ENCODE measurements at places on chromosomes 2 and 18.
A peak's percentile ranks its signal among the peaks of the same experiment; 100 is the strongest.

GRCh38 chr2:69715964-69716363 is 26.0 kb upstream of the ANXA4 start:
- no peak for DNase-seq

DNA sequence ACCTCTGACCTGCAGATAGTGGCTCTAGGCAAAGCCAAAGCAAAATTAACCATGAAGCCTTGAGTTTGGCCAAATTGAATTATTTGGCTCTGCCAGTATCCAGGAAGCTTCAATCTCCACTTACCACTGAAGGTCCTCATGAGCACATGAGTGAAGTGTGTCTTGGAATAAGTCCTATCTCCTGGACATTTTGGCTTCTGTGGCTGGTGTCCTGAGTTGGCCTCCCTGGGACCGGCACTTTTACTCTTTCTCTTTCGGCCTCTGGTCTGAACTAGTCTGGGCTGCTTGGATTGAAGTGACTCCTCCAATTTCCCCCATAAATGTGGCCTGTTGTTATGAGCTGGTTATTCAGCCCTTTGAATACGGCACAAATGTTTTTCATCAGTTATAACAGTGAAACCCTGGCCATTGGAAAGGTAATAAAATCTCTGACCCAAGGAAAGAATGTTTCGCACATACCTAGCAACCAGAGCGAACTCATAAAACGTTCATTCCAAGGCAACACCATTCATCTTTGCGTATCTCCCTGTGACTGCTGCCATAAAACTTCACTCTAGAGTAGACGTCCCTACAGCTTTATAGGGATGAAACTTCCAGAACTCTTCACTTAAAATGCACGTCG is 216.4 kb downstream of the LPIN1 start:
- no peak for DNase-seq

DNA sequence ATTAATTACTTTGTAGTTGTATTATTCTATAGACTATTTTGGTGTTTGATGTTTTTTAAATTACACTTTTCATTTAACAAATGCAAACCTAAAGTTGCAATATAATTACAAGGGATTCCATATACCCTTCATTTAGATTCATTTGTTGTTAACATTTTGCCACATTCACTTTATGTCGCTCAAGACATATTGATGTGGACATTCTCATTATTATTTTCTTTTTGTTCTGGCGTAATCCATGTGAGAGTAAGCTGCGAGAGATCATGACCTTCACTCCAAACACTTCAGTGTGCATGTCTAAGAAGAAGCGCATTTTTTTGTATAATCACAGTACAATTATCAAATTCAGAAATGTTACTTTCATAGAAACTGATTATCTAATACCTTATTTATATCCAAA is 280.6 kb downstream of the CALCRL start:
- no peak for DNase-seq

- no peak for DNase-seq
These were observed 98.2 kb upstream of the SLC8A1 start for GRCh38 chr2:40550085-40550484.

- no peak for DNase-seq
These were observed 319.3 kb upstream of the UBE2E3 start for GRCh38 chr2:180660881-180661685.

DNA sequence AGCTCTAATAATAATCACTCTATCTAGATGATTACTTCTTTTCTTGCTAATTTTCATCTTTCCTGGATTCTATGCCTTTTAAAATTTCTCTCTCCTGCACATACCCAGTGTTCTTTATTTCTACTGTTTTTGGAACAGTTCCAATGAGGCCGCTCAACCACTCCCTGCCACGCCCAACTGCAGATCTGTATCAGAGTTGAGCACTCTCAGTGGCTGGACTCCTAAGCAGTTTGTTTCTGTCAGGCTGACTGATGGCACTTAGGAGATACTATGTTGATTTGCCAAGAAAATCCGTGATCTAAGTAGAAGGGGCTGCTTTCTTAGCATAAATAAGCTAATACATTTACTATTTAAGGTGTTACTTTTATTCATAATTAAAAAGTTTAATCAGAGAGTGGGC is 192.8 kb downstream of the ARHGAP15 start:
- peak; percentile 15 for DNase-seq

GRCh38 chr2:174971868-174972781 is 33.1 kb downstream of the CHN1 start:
- DNase-seq: no peak
